ENCODE measurements at places on chromosomes 1 and 21. TPM values are rescaled to one million over a fixed set of nuclear protein-coding genes. Genes with fewer than 3 reads are reported as not detected.

GRCh38 chr1:184682956-184683355 lies 71.7 kb downstream of the EDEM3 start:
- no peak overlapping the region for H3K27ac ChIP-seq
- no peaks in the 10 kb centered on the region for H3K27me3 ChIP-seq
- DNase-seq, result no peak
- no peak overlapping the region for H3K4me3 ChIP-seq
- no peaks in the 10 kb centered on the region for H3K36me3 ChIP-seq

GRCh38 chr1:168960595-168960994 lies 145.9 kb upstream of the ATP1B1 start:
- H3K27ac ChIP-seq, result no peak overlapping the region
- H3K36me3 ChIP-seq, result no peaks in the 10 kb centered on the region
- no peak for DNase-seq
- no peak overlapping the region for H3K4me3 ChIP-seq
- H3K27me3 ChIP-seq, result no peaks in the 10 kb centered on the region
- H3K4me1 ChIP-seq, result no peaks in the 10 kb centered on the region

- no peak for DNase-seq
- peaks cover 92% of the 10 kb centered on the region for H3K36me3 ChIP-seq
- no peak overlapping the region for H3K4me3 ChIP-seq
- no peaks in the 10 kb centered on the region for H3K27me3 ChIP-seq
- peaks cover under 1% of the 10 kb centered on the region for H3K4me1 ChIP-seq
These were observed 8.7 kb downstream of the GBP4 start for GRCh38 chr1:89190017-89190416.

The VSIG8 gene
- total RNA-seq, result not detected

DNA sequence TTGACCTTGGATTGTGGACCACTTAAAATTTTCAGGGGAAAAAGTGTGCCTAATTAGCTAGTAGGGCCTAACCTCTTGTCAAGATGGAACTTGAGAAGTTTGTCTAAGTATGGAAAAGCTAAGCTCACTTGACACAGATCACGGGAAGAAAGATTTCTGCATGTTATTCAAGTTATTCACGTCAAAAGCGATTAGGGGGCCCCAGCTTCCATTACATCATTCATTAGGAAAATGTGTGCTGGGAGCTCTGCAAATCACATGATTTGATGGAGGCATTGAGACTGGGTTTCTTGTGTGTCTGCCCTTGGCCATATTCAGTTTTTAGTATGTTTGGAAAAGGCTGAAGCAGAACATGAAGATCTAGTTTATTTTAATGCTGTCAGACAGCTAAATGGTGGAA lies 15.5 kb upstream of the POGZ start:
- peaks cover 2% of the 10 kb centered on the region for H3K4me1 ChIP-seq
- no peak overlapping the region for H3K4me3 ChIP-seq
- no peak overlapping the region for H3K27ac ChIP-seq
- H3K36me3 ChIP-seq, result no peaks in the 10 kb centered on the region
- peaks cover 7% of the 10 kb centered on the region for H3K27me3 ChIP-seq

The RORC gene
- total RNA-seq, result 11.6 TPM

DNA sequence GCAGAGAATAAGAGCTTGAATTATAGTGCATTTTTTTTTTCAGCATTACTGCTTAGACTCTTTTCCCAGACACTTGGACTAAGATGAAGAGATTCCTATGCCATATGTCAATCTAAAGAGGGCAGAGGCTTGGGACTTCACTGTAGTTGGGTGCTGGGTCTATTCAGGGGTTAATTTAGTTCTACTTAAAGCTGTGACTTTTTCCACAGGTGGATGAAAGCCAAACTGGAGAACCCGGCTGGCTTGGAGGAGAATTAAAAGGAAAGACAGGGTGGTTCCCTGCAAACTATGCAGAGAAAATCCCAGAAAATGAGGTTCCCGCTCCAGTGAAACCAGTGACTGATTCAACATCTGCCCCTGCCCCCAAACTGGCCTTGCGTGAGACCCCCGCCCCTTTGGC lies 104.8 kb downstream of the ATP5PO start:
- no peaks in the 10 kb centered on the region for H3K4me1 ChIP-seq
- no peak for DNase-seq
- no peaks in the 10 kb centered on the region for H3K36me3 ChIP-seq
- no peak overlapping the region for H3K4me3 ChIP-seq

GRCh38 chr1:150371110-150371509 lies 7.2 kb downstream of the RPRD2 start:
- no peak for DNase-seq
- H3K27me3 ChIP-seq, result no peaks in the 10 kb centered on the region
- peaks cover 3% of the 10 kb centered on the region for H3K36me3 ChIP-seq

The RASSF5 gene
- 177 TPM for total RNA-seq

The CFAP57 gene
- not detected for total RNA-seq

- no peaks in the 10 kb centered on the region for H3K4me1 ChIP-seq
- H3K27ac ChIP-seq, result no peak overlapping the region
- H3K27me3 ChIP-seq, result peaks cover 53% of the 10 kb centered on the region
- no peak overlapping the region for H3K4me3 ChIP-seq
- no peak for DNase-seq
These were observed 24.8 kb upstream of the CITED4 start for GRCh38 chr1:40887012-40887378.

GRCh38 chr1:43238991-43239469 lies 30.8 kb upstream of the TMEM125 start:
- H3K4me1 ChIP-seq, result no peaks in the 10 kb centered on the region
- no peak for DNase-seq
- H3K36me3 ChIP-seq, result no peaks in the 10 kb centered on the region
- H3K27me3 ChIP-seq, result peaks cover 13% of the 10 kb centered on the region
- no peak overlapping the region for H3K4me3 ChIP-seq

DNA sequence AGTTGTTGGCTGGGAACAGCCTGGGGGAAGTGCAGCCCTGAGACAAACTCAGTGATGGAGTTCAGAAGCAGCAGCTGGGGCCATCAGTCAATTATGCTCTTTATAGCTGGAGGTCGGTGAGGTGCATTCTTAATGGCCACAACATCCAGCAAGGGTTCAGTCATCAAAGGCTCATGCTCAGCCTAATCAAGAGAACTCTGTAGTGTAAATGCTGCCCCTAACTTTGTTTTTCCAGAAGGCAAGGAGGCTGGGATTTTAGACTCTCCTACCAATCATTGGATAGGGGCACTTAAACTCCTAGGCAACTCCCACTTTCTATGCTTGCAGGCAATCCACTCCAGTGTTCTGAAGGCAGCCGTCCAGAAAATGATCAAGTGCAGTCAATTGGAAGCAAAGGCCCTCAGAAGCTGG lies 15.0 kb upstream of the RGS4 start:
- no peak for DNase-seq
- H3K27ac ChIP-seq, result no peak overlapping the region
- H3K36me3 ChIP-seq, result no peaks in the 10 kb centered on the region
- H3K4me1 ChIP-seq, result no peaks in the 10 kb centered on the region
- no peaks in the 10 kb centered on the region for H3K27me3 ChIP-seq
- no peak overlapping the region for H3K4me3 ChIP-seq

GRCh38 chr21:33644383-33645074 lies 2.2 kb downstream of the ITSN1 start:
- H3K27ac ChIP-seq, result no peak overlapping the region
- H3K4me1 ChIP-seq, result peaks cover 14% of the 10 kb centered on the region
- DNase-seq, result no peak
- no peak overlapping the region for H3K4me3 ChIP-seq
- peaks cover 13% of the 10 kb centered on the region for H3K27me3 ChIP-seq

The VANGL2 gene
- not detected for total RNA-seq

DNA sequence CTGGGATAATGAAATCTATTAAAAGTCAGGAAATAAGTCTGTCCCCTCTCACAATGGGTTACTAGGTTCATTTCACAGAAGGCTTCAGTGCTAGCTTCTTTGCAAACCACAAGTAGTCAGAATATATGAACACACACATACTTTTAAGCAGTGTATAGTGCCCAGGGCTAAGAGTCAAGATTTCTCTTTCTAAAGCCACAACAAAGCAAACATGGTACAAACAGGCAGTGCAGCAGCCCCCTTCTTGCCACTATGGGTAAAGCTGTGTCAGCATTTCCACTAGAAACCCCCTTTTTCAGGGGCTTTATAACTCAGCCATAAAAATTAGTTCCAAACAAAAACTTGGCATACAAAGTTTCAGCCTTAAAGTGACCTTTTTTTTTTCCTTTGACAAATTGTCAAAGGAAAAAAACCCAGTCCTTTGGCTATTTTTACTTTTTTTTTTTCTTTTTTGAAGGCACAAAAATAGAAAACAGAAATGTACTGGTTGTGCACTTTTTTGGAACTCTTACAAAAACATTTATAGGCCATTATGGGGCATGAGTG lies 315.4 kb downstream of the LMO4 start:
- no peaks in the 10 kb centered on the region for H3K36me3 ChIP-seq
- H3K27ac ChIP-seq, result no peak overlapping the region
- no peak for DNase-seq
- no peaks in the 10 kb centered on the region for H3K4me1 ChIP-seq
- H3K27me3 ChIP-seq, result no peaks in the 10 kb centered on the region

DNA sequence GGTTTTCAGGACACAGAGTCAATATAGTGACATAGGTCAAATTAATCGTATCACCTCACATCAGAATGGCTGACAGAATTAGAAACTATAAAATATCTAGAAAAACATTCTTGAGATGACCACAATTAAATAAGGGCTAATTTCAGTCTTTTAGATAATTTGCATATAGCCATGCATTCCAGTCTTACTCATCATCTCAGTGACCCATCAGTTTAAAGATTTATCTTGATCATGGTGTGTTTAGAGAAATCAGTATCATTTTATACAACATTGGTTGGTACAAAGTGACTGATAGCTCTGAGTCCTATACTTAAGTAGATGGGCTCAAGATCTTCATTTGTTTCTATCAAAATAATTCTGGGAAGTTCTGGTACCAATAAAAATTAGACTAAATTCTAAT lies 262.3 kb upstream of the SNX7 start:
- H3K27me3 ChIP-seq, result no peaks in the 10 kb centered on the region
- no peaks in the 10 kb centered on the region for H3K36me3 ChIP-seq
- no peak overlapping the region for H3K4me3 ChIP-seq

The ASB17 gene
- not detected for total RNA-seq

- peaks cover 5% of the 10 kb centered on the region for H3K27me3 ChIP-seq
- DNase-seq, result peak; percentile 6
- no peak overlapping the region for H3K4me3 ChIP-seq
- H3K27ac ChIP-seq, result no peak overlapping the region
These were observed 129.9 kb downstream of the ZNF281 start for GRCh38 chr1:200279810-200280411.

- DNase-seq, result no peak
- peak overlapping the region; percentile 88 for H3K27ac ChIP-seq
- peak overlapping the region; percentile 91 for H3K4me3 ChIP-seq
- H3K36me3 ChIP-seq, result no peaks in the 10 kb centered on the region
These were observed 1.1 kb upstream of the PSMG1 start for GRCh38 chr21:39184050-39184980.

DNA sequence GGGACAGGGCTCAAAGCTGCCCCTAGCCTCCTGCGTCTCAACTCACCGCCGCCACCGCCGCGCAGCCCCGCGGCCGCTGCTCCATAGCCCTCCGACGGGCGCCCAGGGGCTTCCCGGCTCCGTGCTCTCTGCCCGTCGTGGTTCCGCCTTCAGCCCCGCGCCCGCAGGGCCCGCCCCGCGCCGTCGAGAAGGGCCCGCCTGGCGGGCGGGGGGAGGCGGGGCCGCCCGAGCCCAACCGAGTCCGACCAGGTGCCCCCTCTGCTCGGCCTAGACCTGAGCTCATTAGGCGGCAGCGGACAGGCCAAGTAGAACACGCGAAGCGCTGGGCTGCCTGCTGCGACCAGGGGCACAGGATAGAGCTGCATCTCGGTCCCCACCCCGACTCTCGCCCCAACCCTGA lies at the start of gene TNFRSF25:
Gene TNFRSF25 (minus strand): TSS at position 151 of the 400 bp plus-strand sequence. CDS start 66 bp downstream, at position 85.
- peaks cover 9% of the 10 kb centered on the region for H3K36me3 ChIP-seq
- H3K27me3 ChIP-seq, result peaks cover 8% of the 10 kb centered on the region
- H3K27ac ChIP-seq, result peak within 1 kb of the TSS; percentile 93
- H3K4me3 ChIP-seq, result peak within 1 kb of the TSS; percentile 87
- peaks cover 60% of the 10 kb centered on the region for H3K4me1 ChIP-seq
- peak; percentile 64 for DNase-seq
